T-helper 2 cell treated with Interferon-gamma antibody and Interleukin-4, amounts not matched to agents 5 μg/mL and 100 μg/mL, for 36 hours (primary cell): ENCODE measurements at places on chromosomes 7 and 10.

DNA sequence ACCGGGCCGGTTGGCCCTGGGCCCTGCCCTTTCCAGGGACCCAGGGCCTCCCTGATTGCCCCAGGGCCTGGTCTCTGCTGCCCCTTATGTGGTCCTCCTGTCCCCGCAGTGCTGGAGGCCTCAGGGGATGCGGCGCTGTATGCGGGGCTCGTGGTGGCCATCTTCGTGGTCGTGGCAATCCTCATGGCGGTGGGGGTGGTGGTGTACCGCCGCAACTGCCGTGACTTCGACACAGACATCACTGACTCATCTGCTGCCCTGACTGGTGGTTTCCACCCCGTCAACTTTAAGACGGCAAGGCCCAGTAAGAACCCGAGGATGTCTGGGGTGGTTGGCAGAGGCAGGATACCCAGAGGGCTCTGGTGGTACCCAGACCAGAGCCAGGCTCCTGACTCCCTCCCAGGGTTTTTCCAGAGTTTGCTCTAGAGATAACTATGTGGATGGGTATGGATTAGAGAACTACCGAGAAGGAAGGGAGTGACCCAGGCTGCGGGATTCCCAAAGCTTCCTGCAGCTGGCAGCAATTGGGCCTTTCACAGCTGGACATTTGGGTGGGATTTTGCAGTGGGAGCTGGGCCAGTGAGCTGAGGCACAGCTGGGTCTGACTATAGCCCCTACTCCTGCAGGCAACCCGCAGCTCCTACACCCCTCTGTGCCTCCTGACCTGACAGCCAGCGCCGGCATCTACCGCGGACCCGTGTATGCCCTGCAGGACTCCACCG lies 28.1 kb upstream of the SLC29A3 start:
- DNase-seq = no peak

GRCh38 chr7:131425992-131426391 lies 98.3 kb downstream of the MKLN1 start:
- DNase-seq = no peak

GRCh38 chr10:4981722-4982471 lies 18.7 kb downstream of the AKR1C1 start:
- DNase-seq = no peak

- no peak for DNase-seq
Measured at GRCh38 chr10:55704950-55705349, 656.1 kb downstream of the ZWINT start.

DNA sequence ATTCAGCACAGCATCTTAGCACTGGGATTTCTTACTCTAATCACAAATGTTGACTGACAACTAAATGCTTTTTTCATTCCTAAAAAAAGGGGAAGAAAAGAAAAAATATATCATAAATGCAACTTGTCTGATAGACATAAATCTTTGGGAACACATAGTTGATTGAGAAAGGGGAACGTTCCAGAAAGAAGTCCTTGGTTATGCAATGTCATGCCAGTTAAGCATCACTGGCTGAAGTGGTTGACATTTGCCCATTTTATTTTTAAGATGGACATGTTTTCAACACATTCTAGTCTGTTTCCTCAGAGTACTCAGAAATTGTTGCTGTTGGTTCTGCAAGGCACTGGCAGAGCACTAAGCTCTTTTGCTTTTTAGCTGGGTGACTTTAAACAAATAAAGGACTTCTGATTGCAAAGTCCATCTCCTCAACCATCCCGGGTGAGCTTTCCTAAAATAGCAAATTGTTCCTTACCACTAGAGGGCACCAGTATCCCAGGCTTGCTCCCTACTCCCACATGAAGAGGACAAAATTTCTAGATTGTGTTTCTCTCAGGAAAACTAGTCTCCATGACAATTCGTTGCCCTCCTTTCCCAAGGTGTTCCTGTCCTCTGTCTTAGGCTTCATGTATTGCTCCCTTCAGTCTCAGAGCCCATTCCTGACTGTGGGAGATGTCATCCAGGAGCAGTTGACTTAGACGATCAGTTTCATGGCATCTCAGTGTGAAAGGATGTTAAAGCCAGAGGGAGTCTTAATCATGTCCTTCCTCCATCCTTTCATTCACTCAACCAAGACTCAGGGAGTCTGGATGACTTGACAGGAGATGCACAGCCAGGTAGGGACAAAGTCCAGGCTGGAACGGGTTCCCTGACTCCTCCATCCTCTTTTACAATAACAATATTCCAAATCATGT lies 23.9 kb downstream of the OPALIN start:
- DNase-seq = no peak

DNA sequence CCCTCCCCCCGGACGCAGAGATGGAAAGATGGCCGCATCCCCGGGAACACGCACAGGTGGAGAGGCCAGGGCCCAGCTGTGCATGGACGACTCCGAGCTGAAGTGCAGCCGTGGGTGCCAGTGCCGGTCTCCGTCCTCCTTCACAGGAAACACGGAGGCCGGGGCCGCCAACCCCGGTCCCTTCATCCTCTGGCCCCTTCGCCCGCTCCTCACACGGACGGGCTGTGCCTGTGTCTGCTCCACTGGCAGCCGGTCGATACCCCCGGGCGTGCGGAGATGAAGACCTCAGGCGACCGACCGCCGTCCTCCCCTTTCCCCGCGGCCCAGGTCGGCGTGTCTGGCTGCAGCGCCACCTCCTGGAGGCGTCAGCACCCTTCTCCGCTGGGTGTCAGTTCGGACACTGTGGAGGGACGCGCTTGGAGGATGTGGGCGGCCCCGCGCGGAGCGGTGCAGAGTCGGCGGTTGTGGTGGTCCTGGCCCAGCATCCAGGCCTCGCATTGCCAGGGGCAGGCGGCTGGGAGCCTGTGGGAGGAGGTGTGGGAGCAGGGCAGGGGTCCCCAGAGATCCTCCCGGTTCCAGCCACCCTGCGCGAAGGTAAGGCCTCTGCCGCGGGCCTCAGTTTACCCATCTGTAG lies 9.9 kb downstream of the ZNF511 start:
- peak; percentile 70 for DNase-seq

DNA sequence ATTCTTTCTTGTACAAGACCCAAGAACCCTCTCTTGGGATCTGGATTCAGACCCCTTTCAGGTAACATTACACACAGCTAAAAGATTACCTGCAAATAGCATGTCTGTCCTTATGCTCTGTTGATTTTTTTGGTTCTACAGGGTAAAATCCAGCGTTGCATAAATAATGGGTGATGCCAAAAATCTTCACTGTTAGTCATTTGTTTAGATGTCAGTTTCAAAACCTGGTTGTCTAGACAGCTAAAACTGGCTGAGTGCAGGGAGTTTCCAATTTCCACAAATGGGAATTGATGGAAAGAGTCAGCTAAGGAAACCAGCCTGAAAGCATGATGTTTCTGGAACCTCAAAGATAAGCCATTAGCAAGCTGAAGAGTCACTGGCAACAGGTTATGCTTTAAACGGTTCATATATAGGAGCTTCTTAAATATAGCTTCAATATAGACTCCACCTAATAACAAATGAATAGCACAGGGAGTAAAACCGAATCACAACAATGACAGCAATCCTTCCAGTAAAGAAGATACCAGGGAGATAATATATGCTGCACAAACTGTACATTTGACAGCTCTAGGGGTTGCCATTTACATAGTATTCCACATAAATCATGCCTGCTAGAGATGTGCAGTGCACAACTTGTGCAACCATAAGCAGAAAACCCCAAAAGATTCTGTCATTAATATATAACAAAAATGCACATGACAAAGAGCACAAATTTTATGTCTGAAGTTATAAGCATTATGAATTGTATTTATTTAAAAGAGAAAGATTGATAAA lies 20.4 kb downstream of the CCDC71L start:
- no peak for DNase-seq

- DNase-seq = no peak
Measured at GRCh38 chr10:3932597-3933375, 147.8 kb upstream of the KLF6 start.

GRCh38 chr7:92716825-92717580 lies 119.4 kb downstream of the CDK6 start:
- DNase-seq = no peak

DNA sequence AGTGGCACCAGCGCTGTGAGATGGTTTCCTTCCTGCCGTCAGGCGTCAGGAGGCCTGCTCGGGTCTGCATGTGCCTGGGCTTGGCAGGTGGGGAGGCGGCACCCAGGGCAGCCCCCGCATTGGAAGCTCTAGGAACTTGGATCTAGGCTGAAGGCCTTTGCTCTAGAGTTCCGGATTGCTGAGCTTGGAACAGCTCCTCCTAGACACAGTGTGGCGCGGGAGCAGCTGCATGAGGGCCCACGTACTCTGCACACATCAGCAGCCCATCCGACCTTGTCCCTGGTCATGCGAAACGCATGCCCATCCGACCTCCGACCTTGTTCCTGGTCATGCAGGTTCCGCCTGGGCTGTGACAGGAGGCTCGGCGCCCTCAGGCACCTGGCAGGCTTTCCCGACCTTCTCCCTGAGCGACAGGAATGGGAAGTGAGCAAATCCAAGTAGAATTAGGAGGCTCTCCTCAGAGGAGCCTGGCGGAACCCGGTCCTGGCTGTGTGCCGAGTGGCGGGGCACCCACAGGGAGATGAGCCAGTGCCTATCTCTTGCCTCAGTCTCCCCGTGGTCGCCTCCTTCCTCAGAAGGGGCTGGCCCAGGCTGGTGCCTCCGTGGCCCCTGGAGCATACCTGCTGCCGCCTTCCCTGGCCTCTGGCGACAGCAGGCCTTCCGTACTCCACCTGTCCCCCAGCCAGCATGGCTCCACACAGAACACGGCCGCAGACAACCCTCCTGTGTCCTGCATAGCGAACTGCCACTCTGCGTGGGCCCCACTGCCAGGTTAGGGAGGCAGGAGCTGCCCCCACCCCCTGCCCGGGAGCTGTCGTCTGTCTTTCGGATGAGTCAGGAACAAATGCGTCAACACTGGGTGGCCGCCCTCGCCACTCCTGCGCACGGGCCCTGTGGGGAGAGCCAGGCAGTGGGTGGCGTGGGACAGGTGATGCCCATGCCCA lies 12.0 kb downstream of the GET4 start:
- DNase-seq = no peak

GRCh38 chr10:57661206-57661605 lies 606.5 kb downstream of the IPMK start:
- no peak for DNase-seq

DNA sequence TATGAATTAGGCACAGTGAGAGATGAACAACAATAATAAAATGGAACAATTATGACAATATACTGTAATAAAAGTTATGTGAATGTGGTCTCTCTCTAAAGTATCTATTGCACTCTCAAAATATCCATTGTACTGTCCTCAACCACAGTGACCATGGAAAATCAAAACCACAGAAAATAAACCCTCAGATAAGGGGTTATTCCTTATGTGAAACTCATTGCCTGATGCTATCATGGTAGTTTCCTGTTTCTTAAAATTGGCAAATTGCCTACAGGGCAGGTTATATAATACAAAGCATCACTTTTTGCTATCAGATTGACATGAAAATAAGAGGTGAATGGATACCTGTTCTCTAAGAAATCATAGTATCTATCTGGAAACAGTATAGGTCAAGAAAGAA lies 3.8 kb downstream of the MCM10 start:
- DNase-seq = no peak

DNA sequence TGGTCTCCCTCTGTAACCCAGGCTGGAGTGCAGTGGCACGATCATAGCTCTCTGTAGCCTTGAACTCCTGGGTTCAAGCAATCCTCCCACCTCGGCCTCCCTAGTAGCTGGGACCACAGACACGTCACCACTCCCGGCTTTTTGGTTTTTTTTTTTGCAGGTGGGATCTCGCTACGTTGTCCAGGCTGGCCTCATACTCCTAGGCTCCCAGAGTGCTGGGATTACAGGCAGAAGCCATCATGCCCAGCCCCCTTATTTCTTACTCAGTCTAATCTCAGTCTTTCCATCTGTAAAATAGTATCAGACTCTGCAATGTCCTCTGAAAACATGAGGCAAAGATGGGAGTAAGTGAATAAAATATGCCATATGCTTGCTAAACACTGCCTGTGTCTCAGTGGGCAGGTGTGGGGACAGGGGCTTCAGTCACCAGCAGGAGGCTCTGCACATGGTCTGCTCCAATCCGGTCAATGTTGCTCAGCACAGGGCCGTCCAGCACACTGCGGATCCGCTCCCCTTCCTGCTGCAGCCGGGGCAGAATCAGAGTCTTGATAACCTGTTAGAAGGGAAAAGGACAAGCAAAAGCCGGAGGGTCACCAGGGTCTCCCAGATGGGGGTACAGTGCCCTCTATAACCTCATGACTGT lies 8.2 kb downstream of the AP4M1 start:
- no peak for DNase-seq

- no peak for DNase-seq
Measured at GRCh38 chr10:94205396-94205831, 157.3 kb downstream of the NOC3L start.

- no peak for DNase-seq
Measured at GRCh38 chr10:30364345-30365268, 15.5 kb upstream of the MTPAP start.

- no peak for DNase-seq
Measured at GRCh38 chr10:124676416-124677062, 67.6 kb downstream of the FAM53B start.

DNA sequence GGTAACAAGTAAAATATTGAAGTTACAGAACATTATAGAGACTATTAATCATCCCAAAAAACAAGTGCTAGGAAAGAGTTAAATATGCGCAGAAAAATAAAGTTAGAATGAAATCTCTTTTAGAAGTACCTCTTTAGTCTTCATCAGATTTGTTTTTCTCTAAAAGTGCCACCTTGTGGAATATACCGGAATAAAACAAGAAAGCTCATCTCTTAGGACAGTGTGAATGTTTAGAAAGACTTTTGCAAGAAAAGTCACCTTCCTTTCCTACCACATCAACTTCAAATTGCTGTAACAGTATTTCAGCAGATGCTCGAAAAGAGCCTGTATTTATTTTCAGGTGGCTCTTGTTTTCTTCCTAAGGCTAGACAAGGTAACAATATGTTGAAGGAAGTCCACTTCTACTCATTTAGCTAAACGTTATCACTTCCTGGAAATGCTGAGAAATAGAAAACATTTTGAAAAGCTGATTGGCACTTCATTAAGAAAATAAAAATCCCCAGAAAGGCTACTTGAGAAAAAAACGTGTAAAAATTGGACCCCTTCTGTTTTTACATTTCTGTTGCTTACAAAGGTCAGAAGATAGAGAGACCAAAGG lies 19.8 kb upstream of the FAM133B start:
- no peak for DNase-seq

GRCh38 chr7:110830778-110831177 lies 260.1 kb upstream of the LRRN3 start:
- no peak for DNase-seq

DNA sequence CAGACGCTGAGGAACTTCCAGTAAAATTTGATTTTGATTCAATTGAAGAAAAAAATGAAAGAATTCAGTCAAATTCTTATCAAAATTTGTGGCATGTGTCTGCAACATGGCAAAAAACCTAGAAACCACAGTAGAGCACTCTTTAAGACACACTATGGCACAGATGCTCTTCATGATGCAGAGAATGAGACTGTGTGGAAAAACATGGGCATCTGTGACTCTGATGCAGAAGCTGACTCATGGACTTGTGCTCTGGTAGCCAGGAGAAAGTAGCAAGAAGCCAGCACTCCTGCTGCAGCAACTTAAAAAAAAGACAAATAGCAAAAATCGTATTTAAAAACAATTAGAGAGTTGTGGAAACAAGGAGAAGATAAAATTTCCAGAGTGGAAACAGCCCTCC lies 8.9 kb upstream of the KCNK18 start:
- no peak for DNase-seq
